ENCODE measurements at places on chromosomes 11 and 22.

DNA sequence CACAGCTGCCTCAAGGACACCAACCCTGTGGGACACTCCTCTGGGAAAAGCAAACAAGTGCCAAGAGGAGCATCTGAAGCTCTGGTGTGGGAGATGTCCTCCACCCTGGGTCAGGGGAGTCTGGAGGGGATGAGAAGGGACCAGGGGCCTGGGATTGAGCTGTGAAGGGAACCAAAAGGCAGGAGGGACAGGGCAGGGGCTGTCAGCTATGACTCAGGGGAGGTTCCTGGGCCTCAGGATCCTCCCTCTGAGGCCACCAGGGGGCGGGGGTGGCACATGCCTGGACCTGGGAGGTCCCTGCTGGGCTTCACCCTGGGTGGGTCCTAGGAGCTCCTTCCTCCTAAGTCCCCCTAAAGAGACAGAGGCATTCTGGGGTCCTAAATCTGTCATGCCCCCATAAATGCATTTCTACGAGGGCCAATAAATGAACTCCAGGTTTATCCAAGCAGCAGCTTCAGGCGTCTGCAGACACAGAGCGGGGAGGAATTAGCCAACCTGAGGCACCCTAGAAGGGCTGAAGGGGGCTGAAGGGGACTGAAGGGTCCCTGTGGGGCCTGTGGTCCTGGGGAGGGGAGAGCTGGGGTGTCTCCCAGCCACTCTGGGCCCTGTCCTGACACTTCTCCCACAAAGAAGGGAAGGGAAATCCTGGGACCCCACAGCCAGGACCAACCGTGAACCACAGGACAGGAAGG lies 31.9 kb upstream of the IGLL5 start:
- peak; percentile 70 for DNase-seq

- no peak for DNase-seq
These were observed 45.7 kb downstream of the TXN2 start for GRCh38 chr22:36435516-36436415.

DNA sequence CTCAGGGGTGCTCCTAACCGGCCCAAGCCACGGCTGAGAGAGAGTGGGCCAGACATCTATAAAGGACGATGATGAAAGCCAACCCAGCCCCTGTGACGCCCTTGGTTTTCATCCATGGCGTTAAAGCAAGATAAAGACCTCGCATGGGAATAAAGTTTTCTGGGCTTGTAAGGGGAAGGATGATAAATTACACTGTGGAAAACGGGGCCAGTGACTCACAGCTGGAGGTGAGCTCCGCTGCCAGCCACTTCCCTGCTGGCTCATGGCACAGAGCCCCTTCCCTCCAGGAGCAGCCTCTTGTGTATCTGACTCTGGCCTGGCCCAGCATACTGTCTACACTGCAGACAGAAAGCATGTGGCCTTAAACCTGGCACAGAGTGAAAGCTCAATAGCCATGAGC lies 503.2 kb upstream of the B3GAT1 start:
- no peak for DNase-seq

GRCh38 chr11:117197516-117198456 lies 1.4 kb upstream of the TAGLN start:
- DNase-seq, result peak; percentile 65

DNA sequence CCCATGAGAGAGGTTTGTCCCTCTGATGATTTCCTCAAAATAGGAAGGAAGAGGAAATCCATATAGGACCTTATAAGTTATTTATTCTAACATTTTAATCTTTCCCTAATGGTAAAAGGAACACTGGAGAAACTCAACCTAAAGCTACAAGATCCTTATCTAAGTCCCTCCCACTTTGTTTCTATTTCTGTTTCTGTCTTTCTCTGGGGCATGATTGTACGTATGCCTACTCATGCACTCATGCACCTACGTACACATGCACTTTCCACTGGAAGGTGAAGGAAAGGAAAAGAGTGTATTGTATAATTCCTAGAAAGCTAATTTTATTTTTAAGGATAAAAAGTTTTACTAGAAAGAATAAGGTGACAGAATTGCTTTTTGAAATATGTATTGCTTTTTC lies 125.0 kb downstream of the RAB38 start:
- no peak for DNase-seq

GRCh38 chr11:17960091-17960490 lies 52.8 kb downstream of the SERGEF start:
- no peak for DNase-seq

DNA sequence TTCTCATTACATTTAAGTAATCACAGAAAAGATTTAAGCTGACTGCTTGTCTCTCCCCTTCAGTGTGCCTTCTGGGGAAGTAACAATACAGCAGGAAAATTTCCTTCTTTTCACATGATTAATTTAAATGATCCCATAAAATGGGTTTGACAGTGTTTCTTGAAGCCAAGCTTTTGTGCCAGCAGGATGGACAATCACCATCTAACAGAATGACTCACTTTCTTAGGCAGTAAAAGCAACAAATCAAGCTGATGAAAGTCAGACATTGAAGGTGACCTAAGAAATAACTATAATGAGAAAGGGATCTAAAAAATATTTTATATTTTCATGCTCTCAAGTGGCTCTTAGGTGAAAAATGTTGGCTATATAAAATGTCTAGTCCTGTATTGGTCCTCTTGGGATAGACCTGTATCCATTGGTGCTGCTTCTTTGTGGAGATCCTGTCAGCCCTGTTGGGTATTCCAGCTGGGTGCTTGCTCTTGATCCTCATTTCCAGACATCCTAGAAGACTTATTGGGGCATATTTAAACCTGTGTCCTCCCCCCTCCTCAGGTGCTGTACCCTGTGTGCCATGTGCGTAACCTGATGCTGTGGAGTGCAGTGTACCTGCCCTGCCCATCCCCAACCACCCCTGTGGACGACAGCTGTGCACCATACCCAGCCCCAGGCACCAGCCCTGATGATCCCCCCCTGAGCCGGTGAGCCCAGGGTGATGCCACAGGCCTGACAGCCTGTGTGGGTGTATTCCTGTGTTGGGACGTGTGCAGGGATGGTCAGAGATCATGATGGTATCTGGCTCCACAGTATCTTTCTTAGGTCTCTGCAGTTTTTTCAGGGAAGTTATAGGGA lies 62.7 kb upstream of the HORMAD2 start:
- DNase-seq, result no peak

DNA sequence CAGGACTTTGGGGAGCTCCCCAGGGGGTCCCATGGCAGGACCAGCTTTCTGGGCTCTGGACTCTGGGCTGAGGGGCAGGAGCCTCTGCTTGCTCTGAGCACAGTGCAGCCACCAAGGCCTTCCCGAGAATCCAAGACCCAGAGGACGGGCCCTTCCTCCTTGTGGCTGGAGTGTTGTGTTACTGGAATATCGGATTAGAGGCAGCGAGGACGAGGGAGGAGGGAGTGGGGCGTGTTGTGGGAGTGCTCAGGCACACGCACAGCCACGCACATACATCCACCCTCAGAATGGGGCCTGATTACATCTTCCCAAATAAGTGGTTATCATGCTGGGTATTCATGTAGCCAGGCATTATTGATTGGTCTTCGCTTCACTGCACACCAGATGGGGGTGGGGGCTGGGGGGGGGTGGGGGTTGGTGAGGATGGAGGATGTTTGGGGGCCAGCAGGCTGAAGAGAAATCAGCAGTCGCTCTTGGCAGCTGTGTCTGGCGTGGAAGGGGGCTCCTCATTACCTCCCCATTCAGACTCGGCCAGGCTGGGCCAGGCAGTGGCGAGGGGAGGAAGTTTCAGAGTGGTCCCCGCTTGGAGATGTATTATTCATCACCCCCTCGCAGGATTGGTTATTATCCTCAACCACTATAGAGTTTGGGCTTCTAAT lies 120.9 kb downstream of the ST3GAL4 start:
- DNase-seq, result no peak

- no peak for DNase-seq
These were observed 66.4 kb downstream of the LRRC32 start for GRCh38 chr11:76604081-76604625.

DNA sequence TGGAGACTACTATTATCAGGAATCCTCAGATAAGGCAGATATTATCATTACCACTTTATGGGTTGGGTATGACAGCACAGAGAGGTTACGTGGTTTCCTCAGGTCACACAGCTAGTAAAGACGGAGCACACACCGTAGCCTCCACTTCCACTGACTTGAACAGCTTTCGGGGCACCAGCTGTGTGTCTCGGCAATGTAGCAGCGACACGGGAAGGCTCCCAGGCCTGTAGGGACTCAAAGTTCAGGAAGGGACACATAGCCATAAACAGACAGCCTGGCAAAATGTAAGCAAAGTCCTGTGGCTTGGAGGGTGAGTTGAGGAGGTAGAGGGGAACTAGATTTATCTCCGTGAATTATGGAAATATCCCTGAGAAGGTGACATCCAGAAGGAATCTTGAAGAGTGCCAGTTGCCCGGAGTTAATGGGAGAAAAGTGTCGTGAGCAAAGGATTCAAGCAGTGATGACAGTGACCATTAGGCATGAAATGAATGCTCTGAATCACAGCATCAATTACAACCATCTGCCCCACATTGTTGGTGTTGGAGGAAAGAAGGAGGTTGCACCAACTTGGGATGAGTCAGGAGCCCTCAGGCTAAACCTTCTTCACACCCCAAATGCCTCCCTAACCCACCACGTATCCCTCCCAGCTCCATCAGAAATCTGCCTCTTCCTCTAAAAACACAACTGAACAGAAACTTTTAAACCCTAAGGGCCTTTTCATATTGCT lies 106.7 kb upstream of the ASPHD2 start:
- no peak for DNase-seq

- no peak for DNase-seq
These were observed 56.4 kb downstream of the PARVA start for GRCh38 chr11:12433571-12434324.

- DNase-seq, result no peak
These were observed 6.6 kb upstream of the OR4B1 start for GRCh38 chr11:48210052-48210451.

DNA sequence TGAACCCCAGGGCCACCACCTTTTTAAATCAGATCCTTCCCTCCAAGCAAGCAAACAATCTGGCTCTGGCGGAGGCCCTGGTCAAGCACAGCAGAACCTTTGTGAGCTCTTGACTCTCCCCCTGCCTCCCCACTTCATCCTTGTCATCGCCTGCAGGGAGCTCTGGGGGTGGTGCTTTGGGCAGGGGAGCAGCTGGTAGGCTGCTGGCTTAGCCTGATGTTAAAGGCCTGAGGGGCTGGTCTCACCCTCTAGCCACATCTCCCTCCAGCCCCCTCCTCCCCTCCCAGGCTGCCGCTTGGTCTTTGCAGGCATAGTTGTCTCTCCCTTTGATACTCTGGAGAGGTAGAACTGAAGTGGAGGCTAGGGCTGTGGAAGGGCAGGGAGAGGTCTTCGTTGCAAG lies 50.9 kb downstream of the THAP12 start:
- peak; percentile 34 for DNase-seq

GRCh38 chr22:30423301-30423958 lies 2.1 kb upstream of the MTFP1 start:
- DNase-seq, result no peak

GRCh38 chr11:102427068-102427467 lies 25.5 kb downstream of the TMEM123 start:
- DNase-seq, result no peak

- no peak for DNase-seq
These were observed 1.8 kb upstream of the MUC6 start for GRCh38 chr11:1038361-1038760.

- peak; percentile 53 for DNase-seq
These were observed 50.3 kb downstream of the PKNOX2 start for GRCh38 chr11:125214601-125215565.

DNA sequence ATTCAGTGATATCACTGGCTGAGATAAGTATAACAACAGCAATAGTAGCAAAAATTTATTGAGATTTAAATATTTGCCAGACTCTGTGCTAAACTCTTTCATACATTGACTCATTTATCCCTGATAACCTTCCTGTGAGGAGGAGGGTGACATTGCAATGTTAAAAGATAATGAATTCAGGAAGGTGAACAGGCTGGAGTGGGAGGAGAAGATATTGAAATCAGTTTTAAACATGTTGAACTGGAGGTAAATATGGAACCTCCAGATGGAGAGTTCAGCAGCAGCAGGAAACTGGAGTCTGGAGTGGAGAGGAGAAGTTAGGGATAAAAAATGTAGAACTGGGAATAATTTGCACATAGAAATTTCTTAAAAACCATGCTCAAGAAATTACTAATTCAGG lies 142.0 kb upstream of the FAT3 start:
- DNase-seq, result no peak

- no peak for DNase-seq
These were observed 56.1 kb downstream of the ARHGEF12 start for GRCh38 chr11:120392314-120392713.

DNA sequence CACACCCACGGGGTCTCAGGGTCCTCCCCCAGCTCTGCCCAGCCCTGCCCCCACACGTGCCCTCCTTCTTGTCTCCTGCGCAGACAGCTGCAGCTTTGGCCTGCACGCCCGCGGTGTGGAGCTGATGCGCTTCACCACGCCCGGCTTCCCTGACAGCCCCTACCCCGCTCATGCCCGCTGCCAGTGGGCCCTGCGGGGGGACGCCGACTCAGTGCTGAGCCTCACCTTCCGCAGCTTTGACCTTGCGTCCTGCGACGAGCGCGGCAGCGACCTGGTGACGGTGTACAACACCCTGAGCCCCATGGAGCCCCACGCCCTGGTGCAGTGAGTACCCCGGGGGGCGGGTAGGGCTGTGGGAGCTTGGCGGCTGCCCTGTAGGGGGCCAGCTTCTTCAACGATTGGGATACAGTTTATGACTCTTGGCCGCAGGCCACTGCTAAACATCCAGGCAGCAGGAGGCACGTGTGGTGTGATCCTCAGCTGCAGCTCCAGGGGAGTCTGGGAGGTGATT lies 30.8 kb downstream of the ST14 start:
- DNase-seq, result no peak

DNA sequence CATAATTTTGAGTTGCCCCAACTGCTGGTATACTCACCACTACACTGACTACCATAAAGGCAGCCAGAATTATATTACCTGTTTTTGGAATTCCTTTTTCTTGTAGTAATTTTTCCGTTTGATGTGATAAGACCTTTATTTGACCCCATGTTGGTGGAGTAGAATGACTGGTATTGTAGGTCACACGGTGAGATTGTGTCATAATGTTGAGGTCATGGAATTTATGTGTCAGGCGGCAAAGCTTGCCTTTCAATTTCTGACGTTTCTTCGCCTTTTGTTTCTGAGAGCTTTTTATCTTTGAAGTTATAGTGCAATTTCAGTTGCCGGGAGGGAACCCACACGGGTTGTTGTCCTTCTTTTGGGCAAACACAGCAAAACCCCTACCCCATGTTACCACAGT lies 13.0 kb downstream of the OR52K1 start:
- no peak for DNase-seq

DNA sequence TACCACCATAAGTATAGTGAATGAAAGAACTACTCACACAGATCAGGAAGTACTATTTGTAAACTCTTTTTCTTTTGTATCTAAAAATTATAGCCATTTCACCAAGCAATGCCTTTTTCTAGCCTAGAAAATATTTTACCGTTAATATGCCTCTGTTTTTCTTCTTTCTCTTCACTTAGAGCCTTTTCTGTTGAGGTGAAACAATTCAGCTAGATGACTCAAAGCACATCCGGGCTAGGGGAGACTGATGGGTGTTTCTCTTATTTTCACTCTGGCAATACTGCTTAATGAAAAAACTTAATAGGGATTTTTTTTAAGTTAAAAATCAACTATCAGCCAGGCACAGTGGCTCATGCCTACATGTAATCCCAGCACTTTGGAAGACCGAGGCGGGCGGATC lies 93.3 kb downstream of the SGSM3 start:
- DNase-seq, result no peak

- no peak for DNase-seq
These were observed 16.4 kb downstream of the USP2 start for GRCh38 chr11:119365071-119365591.

Data from nephron progenitor cell (in vitro differentiated cells).